RPMI7951 (cell line): ENCODE measurements at places on chromosomes 2 and 18.
A peak's percentile ranks its signal among the peaks of the same experiment; 100 is the strongest.

DNA sequence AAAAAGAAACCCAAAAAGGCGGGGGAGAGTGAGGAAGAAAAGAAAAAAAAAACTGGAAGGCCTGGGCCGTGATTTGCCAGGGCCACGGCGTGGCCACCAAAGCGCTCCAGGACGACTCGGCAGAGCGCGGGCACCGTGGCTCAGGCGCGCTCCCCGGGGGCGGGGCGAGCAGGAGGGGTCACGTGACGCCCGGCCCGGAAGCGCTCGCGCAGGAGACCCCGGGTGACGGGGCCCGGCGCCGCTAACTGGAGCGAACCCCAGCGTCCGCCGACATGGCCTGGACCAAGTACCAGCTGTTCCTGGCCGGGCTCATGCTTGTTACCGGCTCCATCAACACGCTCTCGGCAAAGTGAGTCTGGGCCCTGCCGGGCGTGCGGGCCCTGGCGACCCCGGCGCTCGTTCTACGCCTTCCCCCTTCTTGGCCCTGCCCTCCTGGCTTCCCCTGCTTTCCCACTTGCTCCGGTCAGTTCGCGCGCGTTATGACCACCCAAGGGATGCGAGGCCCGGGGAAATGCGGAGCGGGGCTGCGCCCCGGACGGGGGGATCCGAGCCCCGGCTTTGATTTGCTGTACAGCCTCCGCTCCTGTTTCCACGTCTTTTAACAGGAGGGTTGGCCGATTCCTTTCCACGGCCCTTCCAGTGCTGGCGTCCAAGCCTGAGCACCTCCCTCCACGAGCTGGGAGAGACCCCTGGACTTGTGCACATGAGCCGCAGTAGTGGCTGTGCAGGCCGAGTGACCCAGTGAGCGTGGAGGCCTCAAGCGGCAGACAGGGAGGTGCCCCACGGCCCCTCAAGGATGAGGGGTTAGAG is at the start of gene SLC35F6:
Gene SLC35F6 (plus strand): TSS at position 207 of the 810 bp plus-strand sequence. CDS start 66 bp downstream, at position 273.
- DNase-seq: peak; percentile 79

DNA sequence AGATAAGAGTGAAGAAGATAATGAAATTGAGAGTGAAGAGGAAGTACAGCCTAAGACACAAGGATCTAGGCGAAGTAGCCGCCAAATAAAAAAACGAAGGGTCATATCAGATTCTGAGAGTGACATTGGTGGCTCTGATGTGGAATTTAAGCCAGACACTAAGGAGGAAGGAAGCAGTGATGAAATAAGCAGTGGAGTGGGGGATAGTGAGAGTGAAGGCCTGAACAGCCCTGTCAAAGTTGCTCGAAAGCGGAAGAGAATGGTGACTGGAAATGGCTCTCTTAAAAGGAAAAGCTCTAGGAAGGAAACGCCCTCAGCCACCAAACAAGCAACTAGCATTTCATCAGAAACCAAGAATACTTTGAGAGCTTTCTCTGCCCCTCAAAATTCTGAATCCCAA is 15.7 kb downstream of the MSH6 start:
- DNase-seq: no peak

- DNase-seq: no peak
Observed at GRCh38 chr2:34368304-34368703, 769.2 kb upstream of the FAM98A start.

DNA sequence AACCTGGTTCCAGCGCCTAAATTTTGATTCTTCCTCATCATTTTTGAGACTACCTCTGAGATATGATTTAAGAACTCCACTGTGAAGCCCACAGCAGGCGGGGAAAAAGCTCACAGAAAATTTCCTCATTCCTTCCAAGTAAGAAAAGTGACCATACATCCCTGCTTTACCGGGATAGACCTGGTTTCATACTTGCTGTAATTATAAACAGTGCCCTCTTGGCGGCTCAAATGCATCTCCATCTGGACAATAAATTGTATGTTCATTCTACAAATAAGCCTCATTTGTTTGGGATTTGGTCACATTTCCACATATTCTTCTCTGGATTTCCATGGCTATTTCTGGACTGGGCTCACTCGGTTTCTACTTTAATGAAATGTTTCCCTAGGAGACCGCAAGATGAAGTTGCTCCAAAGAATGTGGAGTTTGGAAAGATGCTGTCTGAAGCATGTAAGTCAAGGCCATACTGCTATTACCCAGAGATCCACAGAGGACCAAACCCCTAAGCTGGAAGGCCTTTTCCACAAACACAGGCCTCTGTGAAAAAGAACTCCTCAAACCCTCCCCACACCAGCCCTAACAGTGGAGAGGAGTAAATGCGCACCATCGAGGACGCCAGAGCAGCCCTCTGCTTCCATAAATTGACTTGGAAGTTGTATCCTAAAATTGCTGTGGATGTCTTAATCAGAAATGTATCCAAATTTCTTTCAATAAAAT is 13.9 kb downstream of the STAT1 start:
- no peak for DNase-seq

DNA sequence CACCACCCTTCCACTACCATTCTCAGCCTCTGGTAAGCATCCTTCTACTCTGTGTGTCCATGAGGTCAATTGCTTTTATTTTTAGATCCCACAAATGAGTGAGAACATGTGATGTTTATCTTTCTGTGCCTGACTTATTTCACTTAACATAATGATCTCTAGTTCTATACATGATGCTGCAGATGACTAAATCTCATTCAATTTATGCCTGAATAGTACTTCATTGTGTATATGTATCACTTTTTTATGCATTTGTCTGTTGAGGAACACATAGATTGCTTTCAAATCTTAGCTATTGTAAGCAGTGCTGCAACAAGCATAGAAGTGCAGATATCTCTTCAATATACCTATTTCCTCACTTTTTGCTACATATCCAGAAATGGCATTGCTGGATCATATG is 733.3 kb downstream of the SUCLG1 start:
- DNase-seq: no peak

- no peak for DNase-seq
Observed at GRCh38 chr2:7430421-7430868, 513.2 kb downstream of the RNF144A start.

- DNase-seq: no peak
Observed at GRCh38 chr2:132665401-132666140, 4.4 kb downstream of the LYPD1 start.

- no peak for DNase-seq
Observed at GRCh38 chr18:49631146-49631866, 69.4 kb downstream of the LIPG start.

DNA sequence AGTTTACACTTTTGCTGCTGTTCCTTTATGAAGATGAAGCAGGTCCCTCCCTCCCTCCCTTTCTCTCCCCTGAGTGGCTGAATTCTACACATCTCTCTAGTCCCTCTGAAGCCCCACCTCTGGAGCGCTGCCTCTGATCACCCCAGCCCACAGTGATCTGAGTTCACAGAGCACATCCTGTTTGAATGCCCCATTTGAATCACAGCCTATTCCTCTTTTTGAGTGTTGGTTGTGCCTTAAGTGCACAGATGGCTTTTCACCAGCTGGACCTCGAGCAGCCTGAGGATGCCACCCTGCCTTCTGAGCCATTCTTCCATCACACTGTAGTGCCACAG is 87.1 kb downstream of the ITGB1BP1 start:
- DNase-seq: peak; percentile 33

DNA sequence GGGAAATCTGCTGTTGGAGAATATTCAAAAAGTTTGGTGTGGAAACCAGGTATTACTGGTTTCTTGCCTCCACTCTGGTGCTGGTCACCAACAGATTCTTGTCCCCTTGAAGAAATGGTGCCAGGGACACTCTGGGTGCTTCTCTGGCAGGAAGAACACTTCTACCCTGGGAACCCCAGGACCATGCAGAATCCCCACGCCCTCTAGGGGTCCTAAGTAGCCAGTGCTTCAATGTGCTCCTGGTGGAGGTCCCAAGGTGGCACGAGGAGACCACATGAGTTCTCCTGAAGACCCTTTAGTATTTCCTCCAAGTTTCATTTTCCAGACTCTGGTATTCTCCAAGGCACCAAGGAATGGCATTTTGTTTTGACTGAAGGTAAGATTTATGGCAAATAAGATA is 380.6 kb downstream of the TSN start:
- DNase-seq: peak; percentile 30

GRCh38 chr2:40915651-40916050 is 463.8 kb upstream of the SLC8A1 start:
- no peak for DNase-seq

DNA sequence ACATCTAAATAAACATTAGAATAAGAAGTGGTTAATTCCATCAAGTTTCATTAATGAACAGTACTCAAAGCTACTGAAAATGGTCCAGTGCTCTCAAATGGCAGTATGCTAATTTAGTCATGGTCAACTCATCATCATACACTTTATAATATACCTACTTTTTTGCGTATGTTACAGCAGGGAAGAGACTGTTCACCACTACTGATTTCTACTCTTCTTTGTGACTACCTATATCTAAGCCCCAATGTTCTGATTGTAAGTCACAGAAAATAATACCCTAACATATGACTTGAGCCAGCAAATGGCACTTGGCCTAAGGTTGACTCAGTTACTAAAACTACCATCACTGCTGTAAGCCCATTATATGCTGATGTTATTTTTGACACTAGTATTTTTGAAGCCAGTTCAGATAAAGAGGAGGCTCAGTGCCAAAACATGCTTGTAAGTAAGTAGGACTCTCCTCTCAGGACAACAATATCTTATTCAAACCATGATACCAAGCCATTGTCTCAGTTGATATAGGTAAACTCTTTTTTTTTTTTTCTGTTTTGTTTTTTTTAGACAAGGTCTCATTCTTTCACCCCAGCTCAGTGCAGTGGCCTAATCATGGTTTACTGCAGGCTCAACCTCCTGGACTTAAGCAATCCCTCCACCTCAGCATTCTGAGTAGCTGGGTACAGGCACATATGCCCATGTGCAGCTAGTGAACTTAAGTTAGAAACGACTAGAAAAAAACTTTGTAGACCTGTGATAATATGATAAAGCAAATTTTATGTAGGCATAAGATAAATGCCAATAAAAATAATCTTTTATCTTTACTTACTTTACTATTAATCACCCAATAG is 266.9 kb downstream of the ZNF385B start:
- no peak for DNase-seq

DNA sequence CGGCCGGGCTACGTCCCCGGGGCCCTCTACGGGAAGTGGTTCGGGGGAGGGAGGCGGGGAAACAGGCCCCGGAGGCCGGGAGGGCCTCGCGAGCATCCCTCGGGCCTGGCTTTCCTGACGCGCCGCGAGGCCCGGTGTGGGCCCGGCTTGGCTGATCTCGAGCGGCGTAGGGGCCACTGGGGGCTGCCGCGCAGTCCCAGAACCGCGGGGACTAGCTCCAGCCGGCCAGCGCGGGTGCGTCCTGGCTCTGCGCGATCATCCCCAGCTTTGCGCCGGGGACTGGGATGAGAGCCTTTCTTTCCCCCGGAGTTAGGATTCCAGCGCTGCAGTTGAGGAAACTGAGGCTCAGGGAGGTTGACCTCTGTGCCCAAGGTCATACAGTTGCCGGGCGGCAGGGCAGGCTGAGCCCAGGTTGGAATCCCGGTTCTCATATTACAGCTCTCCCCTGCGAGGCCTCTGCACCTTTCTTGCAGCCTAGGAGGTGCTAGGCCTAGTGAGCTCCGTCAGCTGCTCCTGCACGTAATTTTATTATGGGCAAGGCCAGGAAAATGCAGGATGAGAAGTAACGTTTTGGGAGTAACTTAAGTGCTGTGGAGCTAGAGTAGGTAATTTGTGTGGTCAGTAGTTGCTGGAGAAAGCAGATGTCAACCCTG is 501 bp downstream of the LPIN1 start:
- DNase-seq: peak; percentile 26

GRCh38 chr2:143842836-143843235 is 677.1 kb downstream of the ZEB2 start:
- DNase-seq: no peak

DNA sequence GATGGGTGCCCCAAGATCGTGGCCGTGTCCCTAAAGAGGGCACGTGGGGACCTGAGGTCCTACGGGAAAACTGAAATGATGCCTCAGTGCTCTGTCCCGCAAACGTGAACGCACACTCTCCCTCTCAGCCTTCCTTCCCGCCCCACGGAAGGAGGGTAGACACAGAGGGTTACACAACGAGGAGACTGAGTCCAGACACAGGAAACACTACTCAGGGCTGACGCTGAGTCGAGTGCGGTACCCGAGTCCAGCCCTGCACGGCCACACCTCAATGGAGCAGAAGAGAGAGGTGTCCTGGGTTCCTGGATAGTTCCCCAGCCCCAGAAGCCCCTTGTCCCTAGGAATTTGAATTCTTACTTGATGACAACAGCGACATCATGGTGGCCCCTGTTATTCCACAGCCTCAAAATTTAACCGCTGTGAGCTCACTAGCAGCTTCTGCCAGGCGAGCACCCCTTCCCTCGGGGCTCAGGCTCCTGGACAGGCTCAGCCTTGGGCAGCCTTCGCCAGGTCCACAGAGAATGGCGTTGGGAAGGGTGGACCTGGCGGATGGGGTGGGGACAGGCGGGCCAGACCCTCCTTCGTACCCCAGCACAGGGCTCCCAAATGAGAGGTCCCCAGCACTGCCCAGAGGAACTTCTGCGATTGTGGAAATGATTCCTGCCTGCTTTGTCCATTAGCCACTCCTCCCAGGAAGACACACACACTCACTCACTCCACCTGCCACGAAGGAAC is 980 bp upstream of the RNPEPL1 start:
- DNase-seq: no peak

- DNase-seq: peak; percentile 87
Observed at GRCh38 chr2:172962824-172963223, 112.8 kb upstream of the MAP3K20 start.

GRCh38 chr2:206432193-206433082 is 10.9 kb upstream of the ADAM23 start:
- DNase-seq: no peak
